Activated CD8-positive, alpha-beta T cell treated with anti-CD3 and anti-CD28 coated beads for 36 hours (primary cell): ENCODE measurements at places on chromosomes 3 and 15. TPM values are rescaled to one million over a fixed set of nuclear protein-coding genes. Genes with fewer than 3 reads are reported as not detected.

DNA sequence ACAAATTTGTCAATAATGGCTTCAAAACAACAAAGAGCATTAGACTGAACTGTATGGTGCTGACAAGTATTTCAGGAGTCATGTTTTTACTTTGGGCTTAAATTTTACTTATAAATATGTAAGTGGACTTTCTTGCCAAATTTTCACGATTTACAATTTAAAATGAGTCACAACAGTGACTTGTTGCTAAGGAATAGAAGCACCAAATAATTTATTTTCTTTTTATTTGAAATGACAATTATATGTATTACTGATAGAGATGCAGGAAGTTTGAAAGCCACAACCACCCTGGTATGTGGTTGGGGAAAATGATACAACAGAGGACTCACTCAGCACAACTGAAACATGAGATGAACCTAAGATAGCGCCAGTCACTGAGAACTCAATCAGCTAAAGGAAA is 90.3 kb downstream of the FMN1 start:
- no peaks in the 10 kb centered on the region for H3K36me3 ChIP-seq
- peaks cover 4% of the 10 kb centered on the region for H3K4me1 ChIP-seq
- DNase-seq: peak; percentile 50
- H3K27me3 ChIP-seq: peaks cover 1% of the 10 kb centered on the region

- H3K27me3 ChIP-seq: no peaks in the 10 kb centered on the region
- no peaks in the 10 kb centered on the region for H3K4me1 ChIP-seq
- H3K4me3 ChIP-seq: no peak overlapping the region
- H3K36me3 ChIP-seq: no peaks in the 10 kb centered on the region
These were observed 170.7 kb downstream of the OCA2 start for GRCh38 chr15:27928386-27928785.

SLC51A gene
- not detected for total RNA-seq

SLC28A2 gene
- total RNA-seq: not detected

- no peak overlapping the region for H3K4me3 ChIP-seq
- no peaks in the 10 kb centered on the region for H3K27me3 ChIP-seq
- no peak for DNase-seq
- no peak overlapping the region for H3K27ac ChIP-seq
- H3K36me3 ChIP-seq: peaks cover 13% of the 10 kb centered on the region
These were observed 118.1 kb downstream of the OPA1 start for GRCh38 chr3:193711166-193711485.

DNA sequence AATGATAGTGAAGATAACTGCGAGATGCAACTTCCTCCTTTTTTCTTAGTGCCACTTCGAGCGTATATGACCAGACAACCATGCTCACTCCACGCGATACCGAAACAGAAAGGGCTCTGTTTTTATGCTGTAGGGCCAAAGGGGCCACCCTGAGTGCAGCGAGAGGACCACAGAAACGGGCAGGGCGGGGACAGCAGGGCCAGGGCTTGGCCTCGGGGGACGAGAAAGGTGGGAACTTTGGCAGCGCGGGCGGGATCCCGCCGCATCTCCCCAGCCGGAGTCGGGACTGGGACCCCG is 483 bp downstream of the VPS13C start:
- peak; percentile 83 for DNase-seq
- H3K36me3 ChIP-seq: peaks cover 8% of the 10 kb centered on the region
- no peaks in the 10 kb centered on the region for H3K27me3 ChIP-seq
- peak overlapping the region; percentile 84 for H3K27ac ChIP-seq
- H3K4me3 ChIP-seq: peak overlapping the region; percentile 81
- peaks cover 48% of the 10 kb centered on the region for H3K4me1 ChIP-seq
